ENCODE measurements at places on chromosomes 3 and 15. TPM values are rescaled to one million over a fixed set of nuclear protein-coding genes. Genes with fewer than 3 reads are reported as not detected.

DNA sequence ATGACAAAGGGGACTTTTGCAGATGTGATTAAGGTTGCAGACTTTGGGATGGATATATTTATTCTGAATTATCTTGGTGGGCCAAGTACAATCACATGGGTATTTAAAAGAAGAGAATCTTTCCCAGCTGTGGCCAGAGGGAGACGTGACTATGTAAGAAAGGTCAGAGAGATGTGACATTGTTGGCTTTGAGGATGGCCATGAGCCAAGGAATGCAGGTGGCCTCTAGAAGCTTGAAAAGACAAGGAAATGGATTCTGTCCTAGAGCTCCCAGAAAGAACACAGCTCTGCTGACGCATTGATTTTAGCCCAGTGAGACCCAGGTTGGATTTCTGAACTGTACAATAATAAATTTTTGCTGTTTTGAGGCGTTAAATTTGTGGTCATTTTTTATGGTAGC, 616.0 kb upstream of the TBL1XR1 start:
- no peak for ATAC-seq

- ATAC-seq: peak; percentile 54
These were observed 20.3 kb upstream of the PPP4R2 start for GRCh38 chr3:72976281-72976741.

- no peak for ATAC-seq
These were observed 28.3 kb upstream of the GALNT15 start for GRCh38 chr3:16146015-16146730.

DNA sequence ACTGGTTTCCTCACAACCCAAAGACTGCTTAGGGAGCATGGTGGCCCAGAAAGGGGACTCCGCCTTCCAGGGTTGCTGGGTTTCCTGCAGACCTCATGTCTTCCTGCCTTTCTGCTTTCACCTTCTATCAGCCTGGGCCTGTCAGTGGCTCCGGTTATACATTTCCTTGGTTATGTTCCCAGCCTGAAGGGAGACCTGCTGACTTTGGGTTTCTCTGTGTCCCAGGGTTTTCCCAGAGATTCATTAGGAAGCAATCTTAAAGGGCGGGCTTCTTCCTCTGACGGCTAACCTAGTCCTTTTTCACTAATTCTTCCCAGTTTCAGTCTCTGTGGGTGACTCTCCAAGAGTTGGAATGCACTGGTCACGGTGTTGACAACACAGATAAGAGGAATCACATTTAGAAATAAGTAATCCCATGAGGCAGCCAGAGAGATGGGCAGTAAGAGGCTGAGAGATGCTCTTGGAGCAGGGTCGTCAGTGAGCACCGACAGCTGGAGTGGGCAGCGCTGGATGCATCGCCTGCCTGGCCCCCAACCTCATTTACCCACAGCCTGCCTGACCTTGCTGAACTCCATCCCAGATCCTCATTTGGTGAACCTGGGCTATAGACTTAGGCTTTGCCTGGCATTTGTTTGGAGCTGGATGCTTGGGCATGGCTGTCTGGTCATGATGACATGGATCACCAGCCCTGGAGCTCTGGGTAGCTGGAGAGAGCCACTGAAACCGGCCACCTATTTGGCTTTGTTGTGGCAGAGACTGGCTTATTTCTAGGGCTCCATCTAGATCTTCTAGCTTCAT, 10.0 kb upstream of the EHD4 start:
- no peak for ATAC-seq

DNA sequence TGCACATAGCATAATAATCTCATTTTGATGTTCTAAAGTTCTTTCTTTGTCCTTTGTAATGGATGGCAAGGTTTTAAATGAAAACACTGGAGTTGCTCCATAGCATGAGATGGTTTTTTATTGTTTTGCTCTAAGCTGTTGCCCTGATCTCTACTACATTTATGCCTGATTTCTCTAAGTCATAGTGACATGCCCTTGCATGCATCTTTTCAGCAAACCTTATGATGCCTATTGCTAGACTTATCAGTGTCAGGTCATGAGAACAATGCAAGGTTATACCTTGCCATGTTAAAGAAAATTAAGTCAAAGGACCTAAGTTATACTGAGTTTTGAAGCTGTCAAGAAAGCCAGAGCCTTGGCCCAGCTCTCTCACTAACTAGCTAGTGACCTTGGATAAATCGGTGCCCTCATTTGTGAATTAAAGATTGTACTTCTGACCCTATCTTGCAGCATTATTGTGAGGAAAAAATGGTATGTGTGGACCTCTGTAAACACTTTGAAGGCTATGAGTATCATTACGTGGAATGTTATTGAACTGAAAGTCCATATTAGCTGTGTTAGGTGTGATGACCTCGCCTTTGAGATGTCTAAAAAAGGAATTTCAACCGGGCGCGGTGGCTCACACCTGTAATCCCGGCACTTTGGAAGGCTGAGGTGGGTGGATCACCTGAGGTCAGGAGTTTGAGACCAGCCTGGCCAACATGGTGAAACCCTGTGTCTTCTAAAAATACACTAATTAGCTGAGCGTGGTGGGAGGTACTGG, 256.4 kb upstream of the UBE2E1 start:
- ATAC-seq: peak; percentile 63

- no peak for ATAC-seq
These were observed 115.7 kb upstream of the BFSP2 start for GRCh38 chr3:133283958-133284807.

GRCh38 chr3:48636149-48636655, 941 bp upstream of the SLC26A6 start:
- no peak for ATAC-seq

The ADGRG7 gene
- not detected for total RNA-seq

The KCNMB3 gene
- 0.68 TPM for total RNA-seq

The LMAN1L gene
- total RNA-seq: not detected

The PIF1 gene
- 6.3 TPM for total RNA-seq

The AHSG gene
- not detected for total RNA-seq
